Effector CD8-positive, alpha-beta T cell (primary cell): ENCODE measurements at places on chromosomes 7 and 10.

DNA sequence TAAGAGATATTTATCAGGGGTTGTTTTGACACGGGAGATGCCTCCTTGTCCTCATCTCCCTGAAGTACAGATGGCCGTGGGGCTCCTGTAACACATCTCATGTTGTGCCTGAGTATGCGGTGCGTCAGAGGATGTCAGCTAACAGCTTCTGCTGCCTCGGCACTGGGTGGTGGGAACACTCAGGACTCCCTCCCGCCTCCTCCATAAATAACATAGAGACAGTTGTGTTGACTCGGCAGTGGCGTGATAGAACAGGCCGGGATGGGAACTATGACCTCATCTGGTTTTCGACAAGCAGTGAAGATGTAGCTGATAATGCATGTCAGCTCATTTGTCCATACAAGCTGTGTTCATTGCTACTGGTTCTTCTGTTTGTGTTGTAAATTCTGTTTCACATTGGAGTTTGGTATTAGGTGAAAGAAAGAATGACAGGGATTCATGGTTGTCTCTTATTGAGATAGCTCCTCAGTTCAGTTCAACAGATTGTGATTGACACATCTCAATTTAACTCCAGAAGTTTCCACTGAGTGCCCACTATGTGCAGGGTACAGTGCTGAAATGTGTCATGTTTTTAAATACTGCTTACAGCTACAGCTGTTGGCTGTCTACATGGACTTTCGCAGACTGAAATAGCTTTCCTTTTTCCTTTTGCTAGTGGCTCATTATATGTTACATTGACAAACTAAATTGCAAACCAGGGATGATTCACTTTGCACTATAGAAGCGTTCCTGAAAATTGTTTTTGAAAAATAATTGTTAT lies 87.4 kb downstream of the CHN2 start:
- no peak for DNase-seq

GRCh38 chr10:13416760-13417159 lies 68.7 kb upstream of the SEPHS1 start:
- no peak for DNase-seq

GRCh38 chr10:68087685-68088401 lies 12.8 kb upstream of the HERC4 start:
- DNase-seq, result no peak

DNA sequence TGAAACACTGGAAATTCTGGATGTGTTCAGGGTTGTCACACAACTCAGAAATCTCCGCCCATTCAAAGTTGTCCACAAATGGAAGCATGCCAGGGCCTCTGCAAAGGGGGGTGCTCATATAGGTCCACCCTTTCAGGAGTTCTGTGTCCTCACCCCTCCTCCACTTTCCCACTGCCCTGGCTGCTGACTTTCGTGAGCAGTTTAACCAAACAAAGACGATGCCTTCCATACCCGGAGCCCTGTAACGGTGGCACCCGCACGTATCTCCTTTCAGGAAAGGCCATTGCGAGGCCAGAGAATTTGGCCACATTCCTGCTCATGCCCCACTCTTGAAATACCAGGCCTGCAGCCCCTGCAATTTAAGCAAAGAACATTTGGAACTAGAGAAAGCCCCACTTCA lies 1.4 kb downstream of the CPXM2 start:
- DNase-seq, result no peak

GRCh38 chr10:78688901-78689583 lies 379.7 kb upstream of the ZMIZ1 start:
- DNase-seq, result no peak

DNA sequence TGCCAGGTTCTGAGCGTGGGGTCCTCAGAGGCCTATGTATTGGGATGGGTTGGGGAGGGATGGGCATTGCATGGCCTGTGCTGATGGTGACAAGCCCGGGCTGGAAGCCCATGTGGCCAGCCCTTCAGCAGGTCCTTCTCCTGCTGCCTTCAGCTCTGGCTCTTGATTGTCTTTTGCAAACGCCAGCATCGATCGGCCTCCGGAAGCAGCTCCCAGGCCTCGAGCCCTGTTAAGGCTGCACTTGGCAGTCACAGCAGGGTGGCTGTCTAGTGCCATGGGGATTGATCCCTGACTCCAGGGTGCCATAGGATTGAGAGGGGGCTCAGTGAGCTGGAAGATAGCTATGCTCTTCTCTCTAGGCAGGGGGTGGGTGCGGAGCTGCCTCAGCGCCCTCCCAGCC lies 51.4 kb downstream of the CDH23 start:
- DNase-seq, result no peak

GRCh38 chr7:30278376-30278775 lies 6.0 kb upstream of the ZNRF2 start:
- DNase-seq, result no peak

DNA sequence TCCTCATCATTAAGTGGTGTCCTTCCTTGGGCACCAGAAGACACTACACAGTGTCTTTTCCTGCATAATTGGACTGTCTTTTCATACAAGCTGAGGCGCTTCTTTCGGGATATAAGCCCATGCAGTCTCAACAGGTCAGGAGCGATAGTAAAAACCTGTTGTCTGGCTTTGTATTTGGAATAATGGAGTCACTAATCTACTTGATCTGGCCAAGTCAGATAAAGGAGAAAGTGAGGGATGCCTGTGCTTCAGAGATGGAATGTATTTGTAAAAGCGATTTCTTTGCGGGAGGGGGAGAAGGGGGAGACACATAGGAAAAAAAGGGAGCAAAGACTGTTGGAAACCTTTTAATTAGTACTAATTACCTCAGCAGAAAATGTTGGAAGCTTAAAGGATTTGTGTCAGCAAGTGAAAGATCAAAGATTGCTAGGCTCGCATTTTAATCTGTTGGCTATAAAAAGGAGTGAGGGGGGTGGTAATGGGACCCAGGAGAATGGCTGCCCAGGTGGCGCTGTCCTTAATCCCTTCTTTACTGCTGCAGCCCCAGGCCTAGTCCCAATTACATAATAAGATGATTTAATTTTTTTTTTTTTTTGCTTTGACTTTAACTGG lies 581.4 kb downstream of the LRMDA start:
- no peak for DNase-seq

DNA sequence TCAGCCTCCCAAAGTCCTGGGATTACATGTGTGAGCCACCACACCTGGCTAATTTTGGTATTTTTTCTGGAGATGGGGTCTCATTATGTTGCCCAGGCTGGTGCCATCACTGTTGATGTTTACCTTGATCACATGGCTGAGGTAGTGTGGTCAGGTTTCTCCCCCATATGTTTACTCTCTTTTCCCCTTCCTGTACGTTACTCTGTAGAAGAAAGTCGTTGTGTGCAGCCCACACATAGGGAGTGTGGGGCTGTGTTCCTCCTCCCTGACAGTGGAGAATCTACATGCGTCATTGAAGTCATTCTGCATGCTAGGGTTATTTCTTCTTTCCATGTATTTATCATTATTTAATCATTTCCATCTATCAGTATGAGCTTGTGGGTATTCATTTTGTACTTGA lies 16.3 kb upstream of the ORAI2 start:
- DNase-seq, result no peak

- no peak for DNase-seq
Observed at GRCh38 chr7:36116347-36117202, 36.5 kb upstream of the EEPD1 start.

DNA sequence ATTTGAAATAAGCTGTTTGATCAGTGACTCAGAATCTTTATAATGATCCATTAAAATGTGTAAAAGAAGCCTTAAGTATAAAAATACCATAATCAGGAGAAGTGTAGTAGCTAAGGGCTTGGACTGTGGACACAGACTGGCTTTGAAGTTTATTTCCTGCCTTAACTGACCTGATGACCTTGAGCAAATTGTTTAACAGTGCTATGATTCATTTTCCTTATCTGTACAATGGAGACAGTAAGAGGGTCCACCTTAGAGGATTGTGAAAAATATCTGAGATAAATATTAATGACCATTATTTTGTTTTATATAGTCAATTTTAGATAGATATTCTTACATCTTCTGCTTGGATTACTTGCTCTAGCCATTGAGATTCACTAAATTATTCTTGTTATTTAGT lies 13.3 kb upstream of the RPA3 start:
- DNase-seq, result no peak
